ENCODE measurements at places on chromosomes 7 and 10.

DNA sequence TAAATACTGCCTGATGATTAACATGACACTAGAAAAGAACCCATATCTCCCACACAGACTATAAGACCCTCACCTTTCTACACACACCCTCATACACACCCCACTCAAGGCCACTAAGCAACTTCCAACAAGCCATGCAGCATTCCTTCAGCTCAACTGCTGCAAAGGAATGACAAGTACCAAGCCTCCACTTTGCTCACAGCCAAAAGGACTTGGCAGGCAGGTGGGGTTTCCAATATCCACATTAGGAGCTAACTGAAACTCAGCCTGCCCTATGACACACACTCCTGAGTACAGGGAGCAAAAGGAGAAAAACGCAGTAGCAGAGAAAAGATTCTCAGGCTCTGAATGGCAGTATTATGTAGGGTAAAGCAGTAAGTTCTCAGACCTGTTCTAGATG is 13.4 kb downstream of the USP54 start:
- no peaks in the 10 kb centered on the region for H3K27me3 ChIP-seq
- H3K27ac ChIP-seq = no peak overlapping the region
- no peak overlapping the region for H3K4me3 ChIP-seq
- peaks cover 2% of the 10 kb centered on the region for H3K4me1 ChIP-seq
- no peaks in the 10 kb centered on the region for H3K36me3 ChIP-seq

GRCh38 chr7:119571666-119572065 is 701.3 kb upstream of the KCND2 start:
- no peak for DNase-seq
- H3K4me3 ChIP-seq = no peak overlapping the region
- H3K27me3 ChIP-seq = no peaks in the 10 kb centered on the region
- H3K4me1 ChIP-seq = no peaks in the 10 kb centered on the region
- no peaks in the 10 kb centered on the region for H3K36me3 ChIP-seq

- H3K27me3 ChIP-seq = peaks cover 5% of the 10 kb centered on the region
- H3K27ac ChIP-seq = no peak overlapping the region
- H3K36me3 ChIP-seq = no peaks in the 10 kb centered on the region
- H3K4me3 ChIP-seq = no peak overlapping the region
- peaks cover 2% of the 10 kb centered on the region for H3K4me1 ChIP-seq
Measured at GRCh38 chr7:20229646-20230500, 12.7 kb upstream of the MACC1 start.

DNA sequence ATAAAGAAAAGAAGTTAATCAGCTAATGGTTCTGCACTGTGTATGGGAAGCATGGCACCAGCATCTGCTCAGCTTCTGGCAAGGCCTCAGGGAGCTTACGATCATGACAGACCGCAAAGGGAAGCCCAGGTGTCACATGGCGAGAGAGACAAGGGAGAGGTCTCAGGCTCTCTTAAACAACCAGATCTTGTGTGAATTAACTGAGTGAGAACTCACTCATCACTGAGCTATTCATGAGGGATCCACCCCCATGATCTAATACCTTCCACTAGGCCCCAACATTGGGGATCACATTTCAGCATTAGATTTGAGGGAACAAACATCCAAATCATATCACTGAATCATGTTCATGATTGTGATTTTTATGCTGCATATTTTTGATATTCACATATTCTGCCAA is 5.8 kb downstream of the USP54 start:
- H3K4me1 ChIP-seq = peaks cover 6% of the 10 kb centered on the region
- no peak for DNase-seq
- no peak overlapping the region for H3K4me3 ChIP-seq

- no peak overlapping the region for H3K27ac ChIP-seq
- H3K27me3 ChIP-seq = peaks cover 11% of the 10 kb centered on the region
- H3K36me3 ChIP-seq = no peaks in the 10 kb centered on the region
- DNase-seq = no peak
- H3K4me3 ChIP-seq = no peak overlapping the region
Measured at GRCh38 chr10:594584-595270, 94.7 kb downstream of the DIP2C start.

- peaks cover 40% of the 10 kb centered on the region for H3K36me3 ChIP-seq
- peak overlapping the region; percentile 94 for H3K4me3 ChIP-seq
- DNase-seq = peak; percentile 70
- no peaks in the 10 kb centered on the region for H3K27me3 ChIP-seq
- H3K4me1 ChIP-seq = peaks cover 40% of the 10 kb centered on the region
Measured at GRCh38 chr7:44977304-44977958, 1.4 kb downstream of the MYO1G start.

GRCh38 chr10:126964190-126964589 is 59.0 kb downstream of the DOCK1 start:
- H3K27me3 ChIP-seq = no peaks in the 10 kb centered on the region
- H3K4me1 ChIP-seq = peaks cover 3% of the 10 kb centered on the region
- DNase-seq = no peak
- no peak overlapping the region for H3K4me3 ChIP-seq

- peak within 1 kb of the TSS; percentile 96 for H3K4me3 ChIP-seq
- H3K36me3 ChIP-seq = peaks cover 16% of the 10 kb centered on the region
- H3K27ac ChIP-seq = peak within 1 kb of the TSS; percentile 99
- H3K4me1 ChIP-seq = peaks cover 20% of the 10 kb centered on the region
- peak; percentile 68 for DNase-seq
Measured at GRCh38 chr7:140403878-140404564, at the start of gene RAB19. TSS of gene RAB19 (plus strand) at chr7:140404058. CDS start at chr7:140407647, 3,589 bp downstream.

DNA sequence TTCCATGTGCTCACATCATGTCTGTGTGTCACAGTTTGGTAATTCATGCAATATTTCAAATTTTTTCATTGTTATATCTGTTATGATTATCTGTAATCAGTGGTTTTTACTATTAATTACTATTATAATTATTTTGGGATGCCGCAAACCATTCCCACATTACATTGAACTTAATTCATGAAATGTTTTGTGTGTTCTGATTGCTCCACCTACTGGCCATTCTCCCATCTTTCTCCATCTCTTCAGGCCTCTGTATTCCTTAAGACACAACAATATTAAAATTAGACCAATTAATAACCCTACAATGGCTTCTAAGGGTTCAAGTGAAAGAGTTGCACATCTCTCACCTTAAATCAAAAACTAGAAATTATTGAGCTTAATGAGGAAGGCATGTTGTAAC is 398.5 kb downstream of the PCDH15 start:
- H3K4me1 ChIP-seq = no peaks in the 10 kb centered on the region
- H3K27me3 ChIP-seq = no peaks in the 10 kb centered on the region
- H3K36me3 ChIP-seq = no peaks in the 10 kb centered on the region
- no peak overlapping the region for H3K4me3 ChIP-seq
- H3K27ac ChIP-seq = no peak overlapping the region

DNA sequence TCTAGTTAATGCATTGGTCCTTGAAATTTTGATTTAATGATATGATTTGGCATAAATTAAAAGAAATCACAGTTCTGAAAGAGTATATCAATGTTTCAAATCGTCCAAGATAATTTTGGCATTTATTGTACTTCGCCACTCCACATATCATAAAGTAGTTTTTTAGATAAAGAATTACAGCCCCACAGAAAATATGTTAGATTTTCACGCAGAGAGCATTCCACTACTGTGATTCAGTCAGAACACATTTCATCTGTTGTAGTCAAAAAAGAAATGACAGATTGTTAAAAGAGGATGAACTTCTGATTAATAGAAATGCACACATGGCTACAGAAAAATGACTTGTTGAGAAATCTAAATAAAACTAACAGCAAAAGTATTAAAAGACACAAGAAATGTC is 1063.5 kb upstream of the LRRN3 start:
- H3K27ac ChIP-seq = no peak overlapping the region
- DNase-seq = no peak
- no peaks in the 10 kb centered on the region for H3K27me3 ChIP-seq

GRCh38 chr10:55426138-55426537 is 625.1 kb upstream of the PCDH15 start:
- H3K4me1 ChIP-seq = no peaks in the 10 kb centered on the region
- no peaks in the 10 kb centered on the region for H3K36me3 ChIP-seq
- no peak for DNase-seq
- H3K27ac ChIP-seq = no peak overlapping the region

DNA sequence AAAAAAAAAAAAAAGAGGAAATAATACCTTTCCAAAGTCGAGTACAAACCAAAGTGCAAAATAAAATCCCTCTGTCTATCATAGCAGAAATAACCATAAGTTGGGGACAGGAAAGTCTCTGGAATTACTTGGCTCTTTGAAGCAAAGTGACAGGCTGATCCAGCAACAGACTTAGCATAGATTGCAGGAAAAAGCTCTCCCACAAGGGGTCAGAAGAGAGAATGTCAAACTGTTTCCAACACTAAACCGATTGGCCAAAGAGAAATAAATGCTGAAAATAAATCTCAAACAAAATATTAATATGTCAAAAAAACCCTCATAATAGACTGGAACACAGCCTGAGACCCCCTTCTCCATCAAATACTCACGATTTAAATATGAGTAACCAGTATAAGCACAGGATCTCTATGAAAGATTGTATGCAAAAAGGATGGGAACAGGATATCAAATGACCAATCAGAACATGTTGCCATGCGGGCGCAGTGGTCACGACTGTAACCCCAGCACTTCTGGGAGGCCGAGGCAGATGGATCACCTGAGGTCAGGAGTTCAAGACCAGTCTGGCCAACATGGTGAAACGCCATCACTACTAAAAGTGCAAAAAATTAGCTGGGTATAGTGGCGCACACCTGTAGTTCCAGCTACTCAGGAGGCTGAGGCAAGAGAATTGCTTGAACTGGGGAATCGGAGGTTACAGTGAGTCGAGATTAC is 1000.7 kb upstream of the LRRN3 start:
- H3K4me1 ChIP-seq = no peaks in the 10 kb centered on the region
- H3K27me3 ChIP-seq = peaks cover 10% of the 10 kb centered on the region
- no peaks in the 10 kb centered on the region for H3K36me3 ChIP-seq
- no peak overlapping the region for H3K4me3 ChIP-seq

GRCh38 chr7:4809666-4810065 is 34.2 kb downstream of the AP5Z1 start:
- peaks cover 41% of the 10 kb centered on the region for H3K27me3 ChIP-seq
- no peaks in the 10 kb centered on the region for H3K36me3 ChIP-seq
- no peak for DNase-seq
- H3K27ac ChIP-seq = no peak overlapping the region
- peak overlapping the region; percentile 47 for H3K4me3 ChIP-seq

GRCh38 chr7:134293002-134293740 is 23.6 kb downstream of the SLC35B4 start:
- H3K4me1 ChIP-seq = no peaks in the 10 kb centered on the region
- peaks cover 19% of the 10 kb centered on the region for H3K36me3 ChIP-seq
- H3K4me3 ChIP-seq = no peak overlapping the region
- H3K27ac ChIP-seq = no peak overlapping the region

- no peak overlapping the region for H3K4me3 ChIP-seq
- H3K4me1 ChIP-seq = no peaks in the 10 kb centered on the region
Measured at GRCh38 chr7:73909051-73909941, 48.3 kb downstream of the TMEM270 start.

DNA sequence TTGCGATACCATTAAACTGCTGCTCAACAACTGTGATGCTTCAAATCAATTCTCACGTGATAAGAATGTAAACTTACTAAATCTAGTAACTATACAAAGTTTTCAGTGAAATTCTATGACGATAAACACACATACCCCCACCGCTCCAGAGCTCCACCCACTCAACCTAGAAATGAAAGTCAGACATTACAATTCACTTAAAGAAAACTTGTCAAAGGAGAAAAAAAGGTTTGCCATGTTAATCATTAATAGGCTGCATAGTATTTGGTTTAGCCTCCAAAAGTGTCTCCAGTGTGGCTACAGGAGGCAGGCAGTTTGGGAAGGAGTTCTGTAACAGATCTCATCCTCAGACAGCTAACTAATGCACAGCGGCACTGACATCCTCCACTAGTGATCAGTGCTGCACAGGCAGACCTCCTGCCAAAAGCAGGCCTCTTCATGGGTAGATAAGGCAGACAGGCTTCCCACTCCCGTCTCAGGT is 3.1 kb downstream of the HERPUD2 start:
- peak overlapping the region; percentile 87 for H3K4me3 ChIP-seq
- peaks cover 60% of the 10 kb centered on the region for H3K4me1 ChIP-seq
- peaks cover 22% of the 10 kb centered on the region for H3K36me3 ChIP-seq
- peak; percentile 45 for DNase-seq

DNA sequence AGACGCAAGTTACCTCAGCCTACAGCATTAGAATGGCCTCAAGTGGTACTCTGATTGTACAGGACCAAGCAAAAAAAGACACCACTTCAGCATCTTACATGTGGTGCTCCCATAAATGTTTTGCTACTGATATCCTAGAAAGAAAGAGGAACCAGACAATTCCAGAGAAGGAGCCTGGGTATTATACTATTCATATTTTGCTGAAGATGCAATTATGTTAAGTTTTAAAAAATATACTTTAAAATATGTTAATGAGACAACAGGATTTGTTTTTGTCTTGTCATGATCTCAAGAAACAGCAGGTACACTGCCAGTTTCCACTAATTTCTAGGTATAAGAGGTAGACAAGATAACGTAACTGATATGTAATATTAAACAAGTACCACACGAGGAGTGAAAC is 92.6 kb downstream of the JMJD1C start:
- H3K4me1 ChIP-seq = peaks cover 12% of the 10 kb centered on the region
- no peak overlapping the region for H3K27ac ChIP-seq
- DNase-seq = no peak
- no peaks in the 10 kb centered on the region for H3K27me3 ChIP-seq

DNA sequence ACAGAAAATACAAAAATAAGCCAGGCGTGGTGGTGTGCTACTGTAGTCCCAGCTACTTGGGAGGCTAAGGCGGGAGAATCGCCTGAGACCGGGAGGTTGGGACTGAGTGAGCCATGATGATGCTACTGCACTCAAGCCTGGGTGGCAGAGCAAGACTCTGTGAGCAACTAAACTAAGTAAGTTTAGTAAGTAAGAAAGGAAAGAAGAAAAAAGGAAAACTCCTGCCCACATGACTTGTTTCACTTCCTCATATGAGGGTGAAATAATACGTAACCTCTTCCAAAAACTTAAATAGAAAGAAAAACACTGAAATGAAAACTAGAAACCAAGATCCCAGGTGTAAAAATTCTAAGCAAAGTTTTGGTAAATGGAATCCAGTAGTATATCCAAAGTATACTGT is 79.6 kb downstream of the LARP4B start:
- H3K27me3 ChIP-seq = no peaks in the 10 kb centered on the region
- H3K36me3 ChIP-seq = peaks cover 52% of the 10 kb centered on the region
- no peak for DNase-seq
- H3K4me1 ChIP-seq = peaks cover 25% of the 10 kb centered on the region
- peak overlapping the region; percentile 7 for H3K27ac ChIP-seq
- peak overlapping the region; percentile 4 for H3K4me3 ChIP-seq

- H3K4me3 ChIP-seq = no peak overlapping the region
- no peaks in the 10 kb centered on the region for H3K4me1 ChIP-seq
- DNase-seq = no peak
- no peaks in the 10 kb centered on the region for H3K27me3 ChIP-seq
Measured at GRCh38 chr7:81140775-81141174, 221.9 kb upstream of the SEMA3C start.

DNA sequence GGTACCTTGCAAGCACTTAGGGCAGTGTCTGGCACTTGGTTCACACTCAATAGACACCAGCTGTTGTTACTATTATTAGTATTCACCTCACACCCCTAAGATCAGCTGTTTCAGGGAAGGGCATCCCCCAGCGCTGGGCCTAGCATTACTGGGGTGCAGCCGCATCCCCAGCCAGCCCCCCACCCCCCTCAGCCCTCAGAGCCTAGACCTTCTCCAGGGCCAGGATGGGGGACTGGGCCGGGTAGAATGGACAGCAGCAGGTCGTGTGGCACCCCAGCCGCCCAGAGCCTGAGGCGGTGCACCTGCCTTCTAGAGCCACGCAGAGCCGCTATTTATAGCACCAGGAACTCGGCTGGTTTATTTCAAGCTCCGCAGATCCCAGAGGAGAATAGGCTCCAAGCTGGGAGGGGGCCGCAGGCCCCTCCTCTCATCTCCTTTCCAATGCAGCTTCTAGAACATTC is 60.5 kb downstream of the GTF2IRD1 start:
- H3K27me3 ChIP-seq = no peaks in the 10 kb centered on the region
- H3K4me1 ChIP-seq = no peaks in the 10 kb centered on the region
- H3K36me3 ChIP-seq = no peaks in the 10 kb centered on the region
- DNase-seq = no peak
